Upper lobe of right lung (tissue), 1 donor: ENCODE measurements at places on chromosomes 16 and 17. TPM values are rescaled to one million over a fixed set of nuclear protein-coding genes. Genes with fewer than 3 reads are reported as not detected.
A peak's percentile ranks its signal among the peaks of the same experiment; 100 is the strongest.

DNA sequence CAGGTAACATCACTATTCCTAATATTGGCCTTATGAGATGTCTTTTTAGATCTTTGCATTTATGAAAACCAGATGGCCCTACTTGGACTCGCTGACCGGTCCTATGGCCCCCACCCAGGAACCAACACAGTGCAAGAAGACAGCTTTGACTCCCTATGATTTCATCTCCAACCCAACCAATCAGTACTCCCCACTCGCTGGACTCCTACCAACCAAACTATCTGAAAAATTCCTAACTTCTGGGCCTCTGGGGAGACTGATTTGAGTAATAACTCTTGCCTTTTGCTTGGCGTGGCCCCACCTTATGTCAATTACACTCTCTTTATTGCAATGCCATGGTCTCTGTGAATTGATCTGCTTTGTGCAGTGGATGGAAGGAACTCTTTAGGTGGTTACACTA is 828.9 kb downstream of the CDH11 start:
- DNase-seq, result no peak

- DNase-seq, result no peak
Observed at GRCh38 chr17:68389041-68389440, 68.3 kb downstream of the WIPI1 start.

Gene FASN
- 432 TPM for total RNA-seq

Gene NTN3
- not detected for total RNA-seq

DNA sequence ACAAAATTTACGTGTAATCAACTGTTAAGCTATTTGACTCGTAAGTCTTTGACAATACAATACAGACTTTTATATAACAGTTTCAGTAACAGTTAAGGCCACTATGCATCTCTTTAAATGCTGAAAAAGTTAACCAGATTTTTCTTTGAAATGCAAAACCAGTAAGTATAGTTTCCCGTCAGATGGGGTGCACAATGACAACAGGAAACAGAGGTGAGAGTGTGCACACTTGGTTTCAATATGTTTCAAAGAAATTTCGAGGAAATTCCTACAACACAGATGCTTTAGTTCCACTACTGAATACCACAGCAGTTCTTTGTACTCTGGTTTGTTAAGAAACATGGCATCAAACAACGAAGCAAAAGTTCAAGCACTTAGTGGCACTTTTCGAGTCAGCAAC is 48.4 kb downstream of the RNF157 start:
- no peak for DNase-seq

- no peak for DNase-seq
Observed at GRCh38 chr16:88072571-88073001, 121.4 kb downstream of the BANP start.

GRCh38 chr16:29925105-29925756 is 795 bp downstream of the KCTD13 start:
- DNase-seq, result peak; percentile 41

GRCh38 chr16:7744546-7745264 is 412.1 kb downstream of the RBFOX1 start:
- no peak for DNase-seq

- DNase-seq, result no peak
Observed at GRCh38 chr16:67901734-67902133, 8.7 kb downstream of the PSKH1 start.

- no peak for DNase-seq
Observed at GRCh38 chr17:2894782-2895181, 98.5 kb downstream of the RAP1GAP2 start.

Gene CCL14
- 110 TPM for total RNA-seq

- no peak for DNase-seq
Observed at GRCh38 chr16:60748366-60748765, 1287.9 kb downstream of the CDH8 start.

Gene LRRC46
- total RNA-seq, result 1.1 TPM

DNA sequence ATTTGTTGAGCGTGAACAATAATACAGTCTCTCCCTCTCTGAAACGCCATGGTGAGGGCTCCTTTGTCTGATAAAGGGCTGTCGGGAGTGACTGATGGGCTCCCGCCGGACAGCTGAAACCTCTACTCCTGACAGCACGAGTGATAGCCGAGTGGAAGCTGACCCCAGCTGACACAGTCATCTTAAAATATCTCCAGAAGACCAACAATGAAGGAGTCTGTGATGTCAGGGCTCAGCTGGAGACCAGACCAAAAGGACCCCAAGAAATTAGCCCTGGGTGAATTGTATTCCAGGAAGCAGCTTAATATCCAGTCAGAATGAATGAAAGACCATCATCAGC is 22.4 kb downstream of the CCDC182 start:
- DNase-seq, result no peak

Gene RFNG
- total RNA-seq, result 38.5 TPM

Gene C16orf95
- total RNA-seq, result 3.0 TPM

GRCh38 chr17:52134641-52135040 is 23.9 kb downstream of the CA10 start:
- DNase-seq, result no peak

GRCh38 chr16:87457061-87457611 is 35.7 kb downstream of the ZCCHC14 start:
- DNase-seq, result peak; percentile 3

Gene CAVIN1
- 342 TPM for total RNA-seq

DNA sequence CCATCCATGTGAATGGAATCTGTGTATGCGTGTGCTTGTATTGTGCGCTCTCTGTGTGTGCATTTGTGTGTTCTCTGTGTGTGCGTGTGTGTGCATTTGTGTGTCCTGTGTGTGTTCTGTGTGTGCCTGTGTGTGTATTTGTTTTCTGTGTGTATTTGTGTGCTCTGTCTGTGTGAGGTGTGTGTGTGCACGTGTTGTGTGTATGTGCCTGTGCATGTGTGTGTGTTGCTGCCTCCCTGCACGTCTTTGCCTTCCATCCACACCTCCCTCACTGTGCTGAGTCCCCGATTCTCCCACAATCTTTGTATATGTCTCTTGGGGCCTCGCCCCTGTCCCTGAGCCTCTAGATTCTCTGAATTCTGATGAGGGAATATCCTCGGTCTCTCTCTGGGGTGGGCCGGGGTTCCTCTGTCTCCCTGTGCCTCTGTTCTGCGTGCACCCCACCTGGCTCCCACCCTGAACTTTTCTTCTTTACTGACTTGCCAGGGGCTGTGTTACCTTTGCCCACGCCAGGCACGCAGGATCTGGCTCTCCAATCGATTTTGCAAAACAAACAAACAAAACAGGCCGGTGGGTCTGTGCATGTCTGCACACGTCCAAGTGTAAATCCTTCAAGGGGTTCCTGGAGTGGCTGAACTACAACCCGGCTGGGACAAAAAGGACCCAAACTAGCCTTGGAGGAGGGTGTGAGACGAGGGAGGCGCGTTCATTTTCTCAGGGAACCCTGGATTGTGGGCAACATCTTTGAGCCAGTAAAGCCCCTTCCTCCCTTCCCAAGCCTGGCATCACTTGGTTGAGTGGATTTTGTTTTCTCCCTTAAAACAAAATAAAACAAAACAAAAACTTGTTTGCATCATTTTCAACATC is 8.1 kb upstream of the FOXF1 start:
- no peak for DNase-seq

- DNase-seq, result peak; percentile 63
Observed at GRCh38 chr17:81727324-81728031, 15.4 kb downstream of the SLC25A10 start.

DNA sequence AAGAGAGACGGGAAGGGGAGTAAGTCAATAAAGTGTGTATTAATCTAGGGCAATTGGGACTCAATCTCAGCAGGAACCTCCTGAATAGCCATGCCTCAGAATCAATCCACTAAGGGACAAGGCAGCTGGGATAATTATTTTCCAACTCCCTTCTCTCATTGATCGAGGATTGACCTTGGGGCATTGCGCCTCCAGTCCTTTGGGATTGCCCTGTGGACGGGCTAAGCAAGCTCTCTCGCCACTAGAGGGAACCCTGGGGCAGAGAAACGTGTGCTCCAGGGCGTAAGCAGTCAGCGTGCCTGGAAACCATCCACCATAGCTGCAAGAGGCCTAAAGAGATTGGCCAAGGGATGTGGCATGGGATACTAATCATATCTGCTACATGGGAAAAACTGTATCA is 53.9 kb upstream of the ERCC4 start:
- peak; percentile 72 for DNase-seq

DNA sequence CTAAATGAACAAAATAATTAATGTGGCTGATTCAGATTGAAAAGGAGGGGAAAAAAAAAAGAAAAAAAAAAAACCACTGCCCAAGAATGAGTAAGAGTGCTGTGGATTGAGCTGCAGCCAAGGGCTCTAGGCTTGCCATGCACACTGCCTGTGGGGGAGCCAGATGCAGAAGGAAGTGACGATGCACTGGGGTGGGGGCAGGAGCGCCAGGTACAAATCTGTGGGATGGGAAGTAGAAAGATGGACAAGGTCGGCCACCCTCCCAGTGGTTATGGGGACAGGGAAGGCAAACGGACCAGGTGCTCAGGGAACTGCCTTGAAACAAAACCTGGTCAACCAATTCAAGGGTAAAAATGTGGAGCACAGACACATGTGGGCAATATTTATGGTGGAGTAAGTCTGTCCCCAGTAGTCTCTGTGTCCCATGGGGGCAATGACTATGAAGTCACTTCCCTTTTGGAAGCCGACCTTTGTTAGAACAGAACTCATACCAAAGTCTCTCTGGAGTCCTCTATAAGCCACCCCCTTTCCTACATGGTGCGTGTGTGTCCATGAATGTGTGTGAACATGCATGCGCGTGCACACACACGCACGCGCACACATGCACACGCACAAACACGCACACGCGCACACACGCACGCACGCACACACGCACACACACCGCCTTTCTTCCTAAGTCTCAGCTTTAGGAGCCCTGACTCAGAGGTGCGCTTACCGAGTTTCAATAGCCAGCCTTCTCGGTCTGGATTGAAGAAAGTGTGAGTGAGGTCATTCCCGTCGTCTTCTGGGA is 84.3 kb downstream of the CYTH1 start:
- DNase-seq, result no peak

DNA sequence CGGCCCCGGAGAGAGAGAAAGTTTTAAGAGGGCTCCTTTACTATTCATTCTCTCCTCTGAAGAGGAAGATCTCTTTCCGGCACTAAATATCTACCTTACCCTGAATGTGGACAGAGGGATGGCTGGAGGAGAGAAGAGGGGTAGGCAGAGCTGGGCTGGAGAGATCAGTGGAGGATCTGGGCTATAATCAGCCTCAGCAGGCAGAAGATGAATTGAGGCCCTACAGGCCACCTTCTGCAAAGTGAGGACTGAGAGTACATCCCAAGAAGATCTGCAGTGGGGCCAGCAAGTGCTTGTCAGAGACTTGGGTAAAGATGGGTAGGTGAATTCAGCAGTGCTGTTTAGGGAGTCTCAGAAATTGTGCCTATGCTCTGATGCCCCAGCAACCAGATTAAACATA is 6.5 kb upstream of the HOXB1 start:
- no peak for DNase-seq

- no peak for DNase-seq
Observed at GRCh38 chr17:58264407-58265103, 16.2 kb downstream of the MPO start.

DNA sequence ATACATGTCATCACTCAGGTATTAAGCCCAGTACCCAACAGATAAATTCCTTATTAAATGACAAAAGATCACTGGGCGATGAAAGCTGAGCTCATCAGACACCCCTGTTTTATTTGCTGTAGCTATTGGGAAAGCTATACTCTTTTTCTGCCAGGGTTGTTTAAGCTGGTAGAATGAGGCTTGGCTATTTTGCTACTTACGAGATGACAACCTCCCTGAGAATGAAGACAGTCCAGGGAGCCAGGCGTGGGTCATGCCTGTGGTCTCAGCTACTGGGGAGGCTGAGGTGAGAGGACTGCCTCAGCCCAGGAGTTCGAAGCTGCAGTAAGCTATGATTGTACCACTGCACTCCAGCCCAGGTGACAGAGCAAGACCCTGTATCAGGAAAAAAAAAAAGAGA is 4.3 kb upstream of the SH2B1 start:
- no peak for DNase-seq

DNA sequence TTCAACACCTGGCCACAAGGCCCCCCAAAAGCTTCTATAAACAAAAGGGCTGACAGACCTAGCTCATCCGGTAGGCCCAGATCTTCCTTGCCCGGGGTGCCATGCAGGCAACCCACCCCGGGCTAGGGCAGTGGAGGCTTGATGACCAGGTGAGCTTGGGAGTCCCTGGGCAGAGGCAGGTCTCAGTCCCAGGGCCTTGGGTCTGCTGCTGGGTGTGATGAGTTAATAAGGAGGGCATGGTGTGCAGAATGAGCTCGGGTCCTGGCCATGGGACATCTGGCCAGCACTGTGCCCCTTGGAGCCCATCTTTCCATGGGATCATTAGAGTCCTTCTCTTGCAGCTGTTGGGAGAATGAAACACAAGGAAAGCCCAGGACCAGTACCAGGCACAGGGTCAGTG is 20.2 kb upstream of the MPRIP start:
- DNase-seq, result peak; percentile 27

GRCh38 chr16:86292942-86293341 is 217.4 kb upstream of the FOXF1 start:
- no peak for DNase-seq

Gene TMEM186
- 9.1 TPM for total RNA-seq

- peak; percentile 63 for DNase-seq
Observed at GRCh38 chr16:84482001-84482891, 22.2 kb downstream of the MEAK7 start.

DNA sequence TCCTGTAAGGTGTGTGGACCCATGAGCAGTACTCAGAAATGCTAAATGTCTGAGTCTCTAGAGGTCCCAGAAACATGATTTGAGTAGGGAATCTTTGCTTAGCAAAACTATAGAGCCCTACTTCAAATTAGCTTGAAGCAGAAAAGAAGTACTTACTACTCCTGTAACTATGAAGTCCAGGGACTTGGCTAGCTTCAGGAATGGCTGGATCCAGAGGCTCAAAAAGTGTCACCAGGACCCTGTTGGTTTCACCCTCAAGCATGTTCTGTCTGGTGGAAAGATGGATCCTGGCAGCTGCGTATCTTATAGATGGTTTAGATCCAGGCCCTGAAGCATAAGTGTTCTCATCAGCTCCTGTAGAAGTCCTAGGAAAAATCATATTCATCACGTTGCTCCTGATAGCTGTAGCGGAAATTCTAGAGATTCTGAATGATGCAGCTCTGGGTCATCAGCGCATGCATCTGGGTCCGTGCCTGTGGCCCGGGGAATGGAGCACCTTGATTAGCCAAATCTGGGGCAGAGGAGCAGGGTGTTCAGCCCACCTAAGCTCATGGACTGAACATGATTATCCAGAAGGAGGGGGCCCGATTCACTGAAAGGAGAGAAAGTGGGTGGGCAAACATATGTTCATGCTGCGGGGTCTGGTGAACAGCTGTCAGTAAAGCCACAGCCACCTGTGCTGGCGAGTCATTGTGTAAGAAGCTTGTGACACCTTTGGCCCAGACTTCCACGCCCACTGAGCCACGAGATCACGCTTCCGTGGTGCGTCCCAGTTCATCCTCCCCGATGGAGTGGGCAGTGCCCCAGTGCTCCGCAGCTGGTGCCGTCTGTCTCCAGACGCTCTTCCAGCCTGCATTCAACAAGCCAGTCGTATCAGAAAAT is 260.6 kb downstream of the CPPED1 start:
- no peak for DNase-seq

DNA sequence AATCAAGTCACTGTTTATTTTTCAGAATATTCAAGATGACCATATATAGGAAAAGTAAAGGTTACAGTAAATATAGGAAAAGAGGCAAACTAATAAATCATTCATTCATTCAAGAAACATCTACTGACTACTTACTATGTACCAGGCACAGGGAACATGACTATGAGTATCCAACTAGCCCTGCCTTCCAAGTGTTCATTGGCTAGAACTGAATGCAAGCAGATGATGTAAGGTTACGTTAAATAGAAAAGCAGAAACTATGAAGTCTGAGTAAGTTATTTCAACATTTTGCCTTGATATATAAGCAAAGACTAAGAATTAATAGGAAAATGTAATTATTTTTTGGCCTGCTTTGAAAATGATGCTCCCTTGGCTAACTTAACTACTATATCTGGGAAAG is 36.7 kb downstream of the SPAG9 start:
- DNase-seq, result no peak
